Stimulated activated CD4-positive, alpha-beta T cell treated with anti-CD3 and anti-CD28 coated beads, Interleukin-4, amount 100 ng/mL, for 4 hours (primary cell): ENCODE measurements at places on chromosomes 13 and 19.
A peak's percentile ranks its signal among the peaks of the same experiment; 100 is the strongest.

DNA sequence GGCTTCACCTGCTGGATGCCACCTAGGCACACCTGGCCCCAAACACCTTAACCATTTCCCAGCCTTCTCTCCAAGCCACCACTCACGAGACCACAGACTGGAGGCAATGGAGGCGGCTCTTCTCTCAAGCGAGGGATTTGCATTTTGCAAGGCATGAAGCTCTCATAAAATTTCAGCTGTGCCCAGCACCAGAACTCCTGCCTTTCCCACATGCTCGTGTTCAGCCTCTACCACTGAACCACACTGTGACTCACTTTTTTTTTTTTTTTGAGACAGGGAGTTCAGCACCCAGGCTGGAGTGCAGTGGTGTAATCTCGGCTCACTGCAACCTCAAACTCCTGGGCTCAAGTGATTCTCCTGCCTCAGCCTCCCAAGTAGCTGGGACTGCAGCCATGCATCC lies 10.6 kb downstream of the NANOS3 start:
- no peak for DNase-seq

DNA sequence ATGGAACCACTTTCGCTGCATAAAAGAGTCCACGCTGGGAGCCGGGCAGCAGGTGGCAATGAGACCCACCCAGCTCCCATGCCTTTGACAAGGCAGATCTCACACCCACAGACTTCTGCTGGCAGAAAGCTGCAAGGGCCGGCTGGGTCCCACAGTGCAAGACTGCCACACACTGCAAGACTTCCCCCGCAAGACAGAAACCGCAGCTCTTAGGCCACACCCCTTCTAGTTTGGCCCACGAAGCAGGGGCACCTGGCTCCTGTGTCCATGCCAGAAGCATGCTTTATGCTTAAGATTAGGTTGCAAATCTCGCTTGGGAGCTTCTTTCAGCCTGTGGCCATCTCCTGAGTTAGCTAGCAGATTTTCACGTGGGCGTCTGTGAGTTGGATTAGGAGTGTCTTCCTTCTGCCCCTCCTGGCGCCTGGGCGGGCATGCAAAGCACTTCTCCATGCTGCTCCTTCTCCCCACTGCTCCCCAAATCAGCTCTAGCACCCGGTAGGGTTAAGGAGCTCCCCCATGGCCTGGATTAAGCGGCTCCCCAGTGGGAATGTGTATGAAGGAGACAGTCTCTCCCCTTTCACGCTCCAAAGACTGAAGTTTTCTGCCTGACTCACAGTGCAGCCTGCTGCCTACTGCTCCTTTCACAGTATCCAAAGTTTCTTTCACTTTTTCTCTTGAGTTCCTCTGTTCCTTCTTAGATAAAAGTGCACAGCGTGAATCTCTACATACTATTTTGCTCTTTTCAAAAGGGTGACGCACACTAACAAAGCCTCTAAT lies 17.7 kb downstream of the GPC6 start:
- DNase-seq: no peak

GRCh38 chr13:71876648-71877255 lies 9.7 kb upstream of the DACH1 start:
- DNase-seq: no peak

GRCh38 chr19:48004236-48004635 lies 9.8 kb downstream of the ELSPBP1 start:
- no peak for DNase-seq

DNA sequence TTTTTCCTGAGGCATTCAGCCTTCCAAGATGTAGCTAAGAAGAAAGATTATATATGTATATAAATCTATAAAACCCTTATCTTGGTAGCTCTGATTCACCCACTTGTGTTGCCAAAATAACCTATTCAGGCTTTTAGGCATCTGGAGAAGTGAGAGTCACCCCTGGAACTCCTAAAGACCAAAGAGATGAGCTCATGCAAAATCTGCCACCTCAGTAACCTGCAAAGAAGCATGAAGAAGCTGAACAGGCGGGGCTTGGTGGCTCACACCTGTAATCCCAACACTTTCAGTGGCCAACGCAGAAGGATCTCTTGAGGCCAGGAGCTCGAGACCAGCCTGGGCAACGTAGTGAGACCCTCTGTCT lies 393.7 kb downstream of the FOXO1 start:
- no peak for DNase-seq

- no peak for DNase-seq
These were observed 298.9 kb downstream of the ENOX1 start for GRCh38 chr13:43487885-43488284.

DNA sequence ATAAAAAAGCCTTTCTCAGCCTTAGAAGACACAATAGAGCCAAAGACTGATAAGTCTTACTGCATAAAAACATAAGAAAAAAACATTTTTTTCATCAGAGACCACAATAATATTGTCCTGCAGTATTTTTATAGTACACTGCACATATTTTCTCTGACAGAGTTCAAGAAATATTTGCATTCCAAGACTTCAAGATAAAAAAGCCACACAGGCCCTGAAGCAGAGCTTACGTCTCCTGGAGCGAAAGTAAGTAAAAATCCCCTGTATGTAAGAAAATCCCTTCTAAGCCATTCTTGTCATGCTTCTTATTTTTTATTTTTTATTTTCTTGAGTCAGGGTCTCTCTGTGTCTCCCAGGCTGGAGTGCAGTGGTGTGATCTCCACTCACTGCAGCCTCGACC lies 755.9 kb downstream of the LIG4 start:
- no peak for DNase-seq

DNA sequence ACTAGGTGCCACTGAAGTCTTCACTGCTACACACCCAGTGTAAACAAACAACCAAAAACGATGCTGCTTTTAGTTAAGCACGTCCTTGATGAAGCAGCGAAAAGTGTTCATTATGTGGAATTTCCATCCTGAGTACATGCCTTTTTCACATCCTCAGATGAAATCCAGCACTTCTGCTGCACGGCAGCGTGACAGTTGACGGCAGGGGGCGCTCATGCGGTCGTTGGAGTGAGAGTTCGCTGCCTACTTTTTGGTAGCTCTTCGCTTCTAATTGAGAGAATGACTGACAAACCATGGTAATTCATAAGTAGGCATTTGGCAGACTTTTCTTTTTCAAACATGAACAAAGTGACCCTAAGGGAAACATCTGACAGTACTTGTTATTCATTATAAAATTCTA lies 1124.9 kb downstream of the EFNB2 start:
- peak; percentile 7 for DNase-seq

DNA sequence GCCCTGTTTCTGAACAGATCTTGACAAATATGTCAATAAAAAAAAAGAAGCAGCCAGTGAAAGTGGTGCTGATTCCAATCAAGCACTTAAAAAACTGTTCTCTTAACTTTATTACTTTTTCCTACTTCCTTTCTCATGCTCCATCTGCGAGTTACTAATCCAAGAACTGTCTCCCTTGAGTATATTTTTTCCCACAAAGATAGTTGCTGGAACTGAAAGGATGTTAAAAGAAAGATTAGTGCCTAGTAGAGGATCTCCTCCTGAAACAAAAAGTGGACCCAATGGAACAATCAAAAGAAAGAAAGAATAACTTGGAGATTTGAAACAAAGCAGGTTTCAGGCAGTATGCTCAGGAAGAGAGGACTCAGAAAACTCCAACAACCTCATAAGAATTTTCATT lies 1034.8 kb downstream of the PCDH17 start:
- no peak for DNase-seq

DNA sequence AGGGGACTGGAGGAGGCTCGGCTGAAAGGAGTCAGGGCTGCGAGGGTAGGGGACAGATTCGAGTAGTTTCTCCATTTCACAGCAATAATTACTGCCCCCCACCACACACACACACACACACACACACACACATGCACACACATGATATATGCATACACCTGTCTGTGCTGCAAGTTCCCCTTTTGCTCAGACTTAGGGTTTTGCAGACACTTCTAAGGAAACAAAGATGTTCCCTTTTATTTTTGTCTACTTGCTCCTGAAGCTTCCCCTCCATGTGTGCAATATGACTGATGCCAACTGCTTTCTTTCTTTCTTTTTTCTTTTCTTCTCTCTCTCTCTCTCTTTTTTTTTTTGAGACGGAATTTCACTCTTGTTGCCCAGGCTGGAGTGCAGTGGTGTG lies 13.4 kb downstream of the MBD3L2B start:
- no peak for DNase-seq

GRCh38 chr13:43985422-43986072 lies 105.8 kb downstream of the LACC1 start:
- DNase-seq: no peak

GRCh38 chr19:19488875-19489690 lies 26.3 kb downstream of the TSSK6 start:
- peak; percentile 59 for DNase-seq

DNA sequence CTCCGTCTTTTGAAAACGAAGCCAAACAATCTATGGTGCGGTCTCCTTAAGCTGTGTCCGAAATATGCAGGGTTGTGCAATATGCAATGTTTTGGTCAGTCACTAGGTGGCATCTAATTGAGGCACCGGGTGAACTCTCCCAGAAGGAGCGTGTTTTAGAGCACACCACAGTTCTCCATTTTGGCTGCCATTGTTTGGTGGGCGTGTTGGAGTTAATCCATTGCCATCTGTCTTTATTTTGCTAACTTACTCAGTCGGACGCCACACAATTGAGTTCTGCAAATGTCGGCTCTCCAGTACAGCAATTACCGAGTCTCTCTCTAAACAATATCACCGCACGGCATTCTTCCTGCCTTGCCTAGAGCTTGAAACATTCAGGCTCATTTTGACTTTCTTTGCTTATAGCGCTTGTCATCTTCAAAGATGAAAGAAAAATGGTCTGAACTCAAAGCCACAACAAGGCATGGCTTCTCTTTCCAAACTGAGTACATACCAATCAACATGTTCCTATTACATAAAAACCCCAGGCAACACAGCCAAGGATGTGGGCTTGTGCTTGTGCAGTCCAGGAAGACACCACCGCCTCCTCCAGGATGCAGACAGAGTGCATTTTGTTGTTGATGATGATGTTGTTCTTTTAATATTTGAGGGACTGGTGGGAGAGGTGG lies 182.0 kb upstream of the SERP2 start:
- DNase-seq: peak; percentile 36

- DNase-seq: peak; percentile 49
These were observed 15.9 kb upstream of the SLC35E1 start for GRCh38 chr19:16587833-16588823.

GRCh38 chr19:19475849-19476828 lies 39.2 kb downstream of the TSSK6 start:
- no peak for DNase-seq

GRCh38 chr19:14418856-14419105 lies 360 bp downstream of the DDX39A start:
- DNase-seq: peak; percentile 82

GRCh38 chr13:103067751-103068555 lies 1.7 kb upstream of the SLC10A2 start:
- no peak for DNase-seq

GRCh38 chr13:110400786-110401533 lies 93.9 kb downstream of the COL4A2 start:
- DNase-seq: no peak

DNA sequence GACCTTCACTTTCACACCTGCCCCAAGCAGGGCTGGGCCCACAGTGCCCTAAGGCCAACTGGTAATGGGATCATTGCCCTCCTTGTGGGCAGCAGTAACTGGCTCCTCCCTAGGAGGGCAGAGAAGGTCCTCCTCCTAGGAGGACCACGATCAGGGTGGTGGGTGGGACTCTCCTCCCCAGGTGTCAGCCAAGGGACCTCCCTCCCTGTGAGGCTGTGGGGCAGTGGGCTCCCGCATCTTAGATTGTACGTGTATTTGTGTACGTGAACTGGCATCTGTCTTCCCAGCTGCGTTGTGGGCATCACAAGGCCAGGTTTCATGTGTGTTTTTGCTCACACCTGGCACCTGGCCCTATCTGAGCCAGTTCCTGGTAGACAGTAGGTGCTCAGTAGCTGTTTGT lies 111.8 kb downstream of the SOX1 start:
- no peak for DNase-seq

DNA sequence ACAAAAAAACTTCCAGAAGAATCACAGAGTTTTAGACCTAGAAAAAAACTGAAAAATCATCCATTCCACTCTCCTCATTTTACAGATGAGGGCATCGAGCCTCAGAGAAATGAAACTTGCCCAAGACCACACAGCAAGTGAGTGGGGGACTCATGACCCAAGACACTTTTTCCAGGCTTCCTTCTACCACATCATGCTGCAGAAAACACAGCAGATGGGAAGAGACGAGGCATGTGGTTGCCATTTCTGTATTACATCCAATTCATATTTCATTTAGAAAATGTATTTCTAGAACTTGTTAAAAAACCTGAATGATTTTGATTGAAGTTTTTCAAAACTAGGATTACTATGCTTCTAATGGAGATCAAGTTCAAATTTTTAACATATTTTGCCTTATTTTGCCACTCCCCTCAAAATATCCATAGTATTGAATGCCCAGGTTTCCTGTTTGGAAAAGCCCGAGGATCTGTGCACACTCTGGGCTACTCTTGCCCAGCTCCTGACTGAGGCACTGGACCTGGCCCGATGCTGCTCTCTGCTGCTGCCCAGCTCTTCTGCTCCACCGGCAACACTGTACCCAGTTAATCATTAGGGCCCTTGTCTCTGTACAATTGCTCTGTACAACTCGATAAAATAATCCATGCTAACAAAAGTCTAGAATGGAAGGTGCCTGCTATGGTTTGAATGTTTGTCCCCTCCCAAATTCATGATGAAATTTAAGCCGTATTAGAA lies 157.4 kb downstream of the EFNB2 start:
- DNase-seq: no peak

DNA sequence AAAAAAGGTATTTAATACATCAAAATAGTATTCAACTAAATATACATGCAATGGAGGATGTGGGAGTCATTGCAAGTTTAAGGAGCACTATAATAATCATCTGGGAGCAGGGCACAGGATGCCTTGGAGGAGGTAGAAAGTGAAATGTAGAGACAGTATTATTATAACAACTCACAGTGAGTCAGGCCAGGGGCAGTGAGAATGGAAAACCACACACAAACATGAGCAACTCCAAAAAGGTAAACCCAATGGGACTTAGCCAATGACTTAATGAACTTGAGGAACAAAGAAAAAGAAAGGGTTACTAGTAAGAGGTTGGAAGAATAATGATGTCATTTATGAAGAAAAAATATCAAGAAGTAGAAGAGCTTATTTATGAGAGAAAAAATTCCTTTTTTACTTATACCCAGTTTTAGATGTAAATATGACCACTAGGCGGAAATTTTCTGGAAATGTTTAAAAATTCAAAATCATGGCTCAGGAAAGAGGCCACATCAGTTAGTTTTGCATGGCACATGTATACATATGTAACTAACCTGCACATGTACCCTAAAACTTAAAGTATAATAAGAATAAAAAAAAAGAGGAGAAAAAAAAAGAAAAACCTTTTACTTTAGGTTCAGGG lies 389.3 kb downstream of the SUCLA2 start:
- DNase-seq: no peak
